ENCODE measurements at places on chromosomes 1 and 21.

DNA sequence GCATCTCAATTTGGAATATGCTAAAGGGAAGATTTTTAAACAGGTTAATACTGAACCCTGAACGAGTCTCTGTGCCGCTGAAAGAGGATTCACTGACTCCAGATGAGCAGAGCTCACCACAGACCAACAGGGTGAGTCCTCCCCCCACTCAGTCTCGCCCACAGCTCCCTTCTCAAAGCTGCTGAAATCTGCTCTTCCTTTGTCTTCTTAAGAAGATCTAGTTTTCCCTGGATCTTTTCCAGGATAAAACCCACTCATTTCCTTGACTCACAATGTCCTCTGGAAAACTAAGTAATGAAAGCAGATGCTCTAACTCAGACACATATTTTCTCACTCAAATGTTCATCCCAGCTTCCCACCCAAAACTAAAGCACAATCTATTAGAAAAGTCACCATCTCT, 447.0 kb upstream of the PKN2 start:
- no peak for DNase-seq

- DNase-seq = no peak
These were observed 6.8 kb downstream of the C1orf198 start for GRCh38 chr1:230861489-230861888.

DNA sequence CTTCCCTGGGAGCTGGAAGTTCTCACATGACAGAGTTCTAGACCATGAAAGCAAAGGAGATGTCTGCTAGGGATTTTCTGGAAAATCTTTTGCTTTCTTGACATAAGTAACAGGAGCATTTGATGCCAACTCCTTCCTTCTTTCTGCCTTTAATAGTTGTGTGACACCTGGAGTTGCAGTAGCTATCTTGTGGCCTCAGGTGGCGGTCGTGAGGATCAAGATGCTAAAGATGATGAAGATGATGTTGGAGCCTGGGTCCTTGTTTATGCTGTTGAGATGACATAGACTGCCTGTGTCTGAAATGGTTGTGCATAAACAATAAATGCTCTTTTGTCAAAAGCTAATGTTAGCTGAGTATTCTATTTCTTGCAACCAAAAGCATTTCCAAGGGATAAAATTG, 32.7 kb upstream of the KIRREL1 start:
- no peak for DNase-seq

GRCh38 chr21:40678681-40679284, 168.2 kb downstream of the DSCAM start:
- DNase-seq = no peak

DNA sequence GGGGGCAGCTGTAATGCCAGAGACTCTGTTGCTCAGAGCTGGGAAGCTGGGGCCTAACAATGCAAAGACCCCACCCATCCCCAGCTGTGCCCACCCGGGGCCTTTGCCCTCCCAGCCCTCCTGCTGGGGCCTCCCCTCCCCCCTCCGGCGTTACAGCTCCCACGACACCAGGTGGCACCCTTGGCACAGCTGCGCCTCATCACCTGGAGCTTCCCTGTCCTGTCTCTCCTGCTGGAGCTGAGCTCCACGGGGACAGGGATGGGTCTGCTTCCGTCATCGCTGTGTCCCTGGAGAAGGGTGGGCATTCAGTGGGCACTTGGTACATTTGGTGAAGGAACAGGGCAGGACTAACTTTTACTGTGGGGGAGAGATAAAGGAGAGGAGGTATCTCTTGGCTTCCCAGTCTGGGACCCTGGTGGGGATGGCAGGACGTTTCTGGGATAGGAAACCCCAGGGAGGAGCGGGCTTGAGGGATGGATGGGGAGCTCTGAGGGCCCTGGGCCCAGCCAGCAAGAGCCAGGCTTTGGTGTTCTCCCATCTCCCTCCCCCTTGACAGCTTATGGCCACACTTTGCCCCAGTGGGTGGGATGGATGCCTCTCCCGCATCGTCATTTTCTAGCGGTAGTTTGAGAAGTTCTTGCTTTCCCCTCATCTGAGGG, 453.2 kb downstream of the PTPRU start:
- DNase-seq = no peak

GRCh38 chr1:200909071-200909470, 14.4 kb downstream of the INAVA start:
- DNase-seq = no peak

GRCh38 chr1:70382682-70383081, 28.2 kb upstream of the ANKRD13C start:
- no peak for DNase-seq

GRCh38 chr1:184691719-184692324, 62.8 kb downstream of the EDEM3 start:
- DNase-seq = no peak

GRCh38 chr1:8009043-8010002, 16.8 kb downstream of the ERRFI1 start:
- DNase-seq = no peak

All from cortex of kidney (tissue), 1 donor.